AG20443 (cell line): ENCODE measurements at places on chromosomes 2 and 18.

DNA sequence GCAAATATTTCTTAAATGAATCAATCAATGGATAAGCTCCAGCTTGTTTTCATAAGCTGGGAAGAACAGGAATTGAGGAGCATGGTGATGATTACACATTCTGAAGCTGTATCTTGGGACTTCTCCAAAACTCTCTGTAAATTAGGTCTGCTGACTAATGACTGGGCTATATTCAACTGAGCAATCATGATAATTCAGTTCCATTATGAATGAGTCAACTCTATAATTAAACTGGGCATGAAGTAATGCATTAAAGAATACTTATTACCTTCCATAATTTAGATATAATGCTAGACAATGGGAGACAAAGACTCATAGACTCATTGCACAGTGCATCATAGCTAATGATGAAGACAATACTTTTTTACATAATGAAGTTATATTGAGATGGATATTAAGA lies 207.4 kb downstream of the CBLN2 start:
- no peak for DNase-seq

DNA sequence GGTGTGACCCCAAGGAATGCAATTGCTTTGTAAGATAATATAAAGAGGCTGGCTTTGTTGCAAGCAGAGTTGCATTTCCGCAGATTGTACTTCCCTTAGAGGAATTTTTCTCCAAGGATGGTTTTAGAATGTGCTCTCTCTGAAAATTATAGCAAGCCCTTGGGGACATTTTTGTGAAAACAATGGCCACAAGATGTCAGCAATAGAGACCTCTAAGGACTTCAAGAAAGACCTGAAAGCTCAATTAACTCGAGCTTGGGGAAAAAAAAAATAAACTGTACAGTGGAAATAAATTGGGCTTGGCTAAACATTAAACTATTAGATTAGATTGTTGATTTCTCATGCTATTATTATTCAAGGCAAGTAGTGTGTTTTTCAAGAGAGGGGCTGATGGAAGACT lies 81.3 kb upstream of the KYNU start:
- DNase-seq: no peak

GRCh38 chr18:63290166-63290820 lies 29.3 kb downstream of the BCL2 start:
- no peak for DNase-seq

GRCh38 chr2:215808996-215809395 lies 204.4 kb downstream of the MREG start:
- no peak for DNase-seq

GRCh38 chr2:145751155-145751554 lies 1231.2 kb upstream of the ZEB2 start:
- DNase-seq: no peak

- DNase-seq: no peak
These were observed 15.3 kb upstream of the REEP1 start for GRCh38 chr2:86352727-86353221.

DNA sequence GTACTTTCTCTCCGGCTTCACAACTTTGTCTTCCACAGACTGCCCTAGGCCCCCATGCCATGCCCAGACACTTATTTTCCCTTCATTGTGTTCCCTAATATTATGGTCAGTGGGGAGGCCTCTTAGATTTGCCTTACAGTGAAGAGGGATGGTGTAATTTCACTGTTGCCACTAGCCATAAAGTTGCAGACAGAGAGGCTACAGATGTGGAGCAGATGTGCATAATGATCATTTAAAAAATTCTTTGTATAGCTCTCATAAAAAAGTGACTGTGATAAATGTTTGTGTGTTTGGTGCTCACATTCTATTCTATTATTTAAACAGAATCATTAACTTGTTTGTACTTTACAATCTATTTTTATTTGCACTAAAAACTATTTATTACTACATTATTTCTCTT lies 67.5 kb upstream of the FN1 start:
- peak; percentile 31 for DNase-seq

DNA sequence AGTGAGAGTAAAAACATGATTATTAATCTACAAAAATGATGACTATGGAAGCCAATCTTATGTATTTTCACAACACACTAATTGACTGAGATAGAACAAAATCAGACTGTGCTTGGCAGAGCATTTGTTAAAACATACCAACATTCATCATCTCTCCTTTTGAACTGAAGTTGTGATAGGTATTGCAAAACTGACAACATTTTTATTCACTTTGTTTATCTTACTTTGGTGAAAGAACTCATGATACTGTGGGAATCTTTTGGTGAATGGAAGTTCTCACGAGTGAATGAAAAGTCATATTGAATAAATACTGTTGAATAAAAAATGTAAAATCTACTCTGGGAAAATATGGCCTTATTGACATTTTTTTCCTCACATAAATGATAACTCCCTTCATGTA lies 1430.2 kb upstream of the PIK3C3 start:
- DNase-seq: no peak

GRCh38 chr2:196376984-196377877 lies 205.9 kb upstream of the STK17B start:
- peak; percentile 21 for DNase-seq
